ENCODE measurements at places on chromosomes 7 and 10.

DNA sequence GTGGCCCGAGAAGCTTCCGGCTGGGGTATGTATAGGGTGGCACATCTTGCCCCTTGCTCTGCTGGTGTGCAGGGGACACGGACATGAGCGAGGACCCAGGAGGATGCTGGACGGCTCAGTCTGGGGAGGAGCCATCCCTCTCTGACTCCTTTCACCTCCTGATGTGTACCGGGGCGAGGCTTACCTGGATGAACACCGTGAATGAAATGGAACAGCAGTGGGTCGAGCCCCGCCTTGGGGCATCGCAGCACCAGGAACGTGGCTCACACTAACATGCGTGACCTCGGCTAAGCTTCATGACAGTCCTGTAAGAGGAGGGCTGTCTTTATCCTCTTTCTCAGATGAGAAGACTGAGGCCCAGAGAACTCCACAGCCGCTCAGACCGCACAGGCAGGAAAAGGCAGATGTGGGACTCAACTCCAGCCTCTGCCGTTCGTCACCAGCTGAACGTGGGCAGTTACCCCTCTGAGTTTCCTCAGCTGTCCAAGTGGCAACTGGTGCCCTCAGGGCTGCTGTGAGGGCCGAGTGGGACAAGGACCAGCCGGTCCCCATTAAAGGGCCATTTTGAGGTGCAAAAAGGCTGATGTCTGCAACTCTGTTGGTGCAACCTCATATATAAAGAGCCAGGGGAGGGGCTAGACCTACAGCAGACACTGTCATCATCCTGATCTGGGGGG is 54.5 kb downstream of the INSIG1 start:
- no peak for DNase-seq

DNA sequence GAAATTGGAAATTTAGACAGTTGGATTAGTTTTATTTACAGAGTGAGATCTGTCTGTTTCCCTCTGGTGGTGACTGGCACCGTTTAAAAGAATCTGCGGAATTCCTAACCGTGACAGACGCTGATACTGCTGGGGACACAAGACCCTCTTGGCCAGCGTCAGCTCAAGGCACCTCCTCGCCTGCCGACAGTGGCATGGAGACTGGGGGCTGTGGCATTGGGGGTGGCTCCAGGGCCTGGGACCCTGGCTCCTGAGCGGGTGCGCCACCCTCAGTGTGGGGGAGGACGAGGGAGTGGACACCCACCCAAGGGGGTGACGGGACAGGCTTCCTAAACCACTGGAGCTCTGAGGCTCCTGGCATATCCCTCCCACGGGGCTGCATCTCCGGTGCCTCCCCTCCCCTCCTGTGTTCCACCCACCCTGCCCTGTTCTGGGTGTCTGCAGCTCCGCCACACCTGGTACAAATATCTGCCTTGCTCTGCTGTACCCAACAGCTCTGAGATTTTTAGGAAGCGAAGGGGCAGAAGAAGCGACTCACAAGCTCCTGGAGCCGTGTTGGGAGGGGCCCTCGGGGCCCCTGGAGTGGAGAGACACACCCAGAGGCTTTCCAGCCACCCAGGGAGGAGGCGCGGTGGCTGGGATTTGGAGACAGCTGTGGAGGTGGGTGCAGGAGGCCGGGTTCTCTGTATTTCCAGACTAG is 178.7 kb downstream of the DNAJB6 start:
- DNase-seq, result no peak

DNA sequence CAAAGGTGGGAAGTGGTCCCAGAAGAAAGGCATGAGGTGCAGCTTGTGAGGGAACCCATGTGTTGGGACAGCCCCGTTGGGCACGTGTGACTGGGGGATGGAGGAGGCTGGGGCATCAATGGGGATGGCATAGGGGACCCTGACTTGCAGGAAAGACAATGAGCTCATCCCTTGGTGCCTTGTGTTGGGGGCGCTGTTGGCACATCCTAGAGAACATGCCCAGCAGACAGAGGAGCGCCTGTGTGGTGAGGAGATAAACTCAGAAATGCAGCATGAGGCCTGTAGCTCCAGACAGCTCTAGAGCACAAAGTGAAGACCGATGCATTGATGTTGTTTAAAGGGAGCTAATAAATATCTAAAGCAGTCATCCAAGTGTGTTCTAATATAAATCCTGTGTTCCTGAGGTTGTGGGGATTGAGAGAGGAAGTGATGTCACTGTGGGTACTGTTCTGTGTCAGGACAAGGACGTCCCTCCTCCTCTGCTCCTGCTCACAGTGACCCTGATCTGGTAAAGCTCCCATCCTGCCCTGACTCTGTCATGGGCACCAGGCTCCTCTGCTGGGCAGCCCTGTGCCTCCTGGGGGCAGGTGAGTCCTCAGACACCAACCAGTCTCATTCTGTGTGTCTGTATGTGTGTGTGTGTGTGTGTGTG is 126.1 kb upstream of the PRSS58 start:
- DNase-seq, result no peak

GRCh38 chr7:127844707-127845331 is 186.4 kb downstream of the LRRC4 start:
- no peak for DNase-seq

GRCh38 chr10:79031723-79032122 is 37.0 kb upstream of the ZMIZ1 start:
- DNase-seq, result no peak

GRCh38 chr7:156725073-156725472 is 84.5 kb downstream of the RNF32 start:
- DNase-seq, result no peak

All from cortex of kidney (tissue), 1 donor.